CD14-positive monocyte (primary cell): ENCODE measurements at places on chromosomes 16 and 17.

DNA sequence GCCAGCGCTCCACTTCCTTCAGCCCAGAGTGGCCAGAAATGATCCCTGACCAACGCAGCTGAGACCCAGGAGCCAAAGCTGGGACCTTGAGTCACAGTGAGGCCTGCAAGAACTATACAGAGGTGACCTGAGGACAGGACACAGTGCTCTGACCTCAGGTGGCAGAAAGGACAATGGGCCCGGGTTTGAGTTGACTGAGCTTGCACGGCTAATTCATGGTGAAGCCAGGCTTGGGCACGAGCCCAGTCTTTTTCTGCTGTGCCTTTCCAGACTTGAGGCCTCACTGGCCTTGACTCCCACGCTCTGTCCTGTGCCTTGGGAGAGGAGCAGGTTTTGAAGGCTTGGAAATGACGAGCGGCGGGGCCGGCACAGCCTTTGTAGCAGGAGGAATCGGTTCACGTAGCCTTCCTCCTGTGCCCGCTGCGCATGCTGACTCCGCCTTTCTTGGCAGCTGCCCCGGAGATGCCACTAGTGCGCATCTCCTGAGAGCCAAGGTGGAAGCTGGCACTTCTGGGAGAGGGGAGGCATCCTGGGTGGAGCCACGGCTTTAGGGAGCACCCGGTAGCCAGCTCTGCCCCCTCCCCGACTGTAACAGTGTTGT, 34.9 kb downstream of the NDEL1 start:
- no peak for DNase-seq

- DNase-seq = peak; percentile 17
These were observed 11.5 kb upstream of the ZC3H18 start for GRCh38 chr16:88558457-88559442.

GRCh38 chr16:30649725-30650368, 913 bp upstream of the PRR14 start:
- peak; percentile 45 for DNase-seq

- DNase-seq = no peak
These were observed 3.9 kb upstream of the ZNF598 start for GRCh38 chr16:2013527-2013926.

DNA sequence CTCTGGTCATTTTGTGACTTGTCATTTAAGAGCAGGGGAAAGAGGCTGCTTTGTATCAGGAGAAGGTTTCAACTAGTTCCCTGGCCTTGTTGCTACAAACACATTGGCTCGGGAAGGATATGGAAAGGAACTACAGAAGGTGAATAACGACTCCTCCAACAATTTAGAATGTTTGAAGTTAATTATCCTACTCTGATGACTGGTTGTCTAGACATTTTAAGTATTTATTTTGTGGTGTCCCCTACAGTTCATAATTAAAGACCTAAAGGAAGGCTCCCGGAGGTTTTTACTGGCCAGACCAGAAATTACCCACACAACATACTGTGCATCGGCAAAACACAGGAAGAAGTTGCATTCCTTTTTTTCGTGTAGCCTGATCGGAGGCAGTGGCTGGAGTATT, 515.8 kb upstream of the SALL1 start:
- no peak for DNase-seq

DNA sequence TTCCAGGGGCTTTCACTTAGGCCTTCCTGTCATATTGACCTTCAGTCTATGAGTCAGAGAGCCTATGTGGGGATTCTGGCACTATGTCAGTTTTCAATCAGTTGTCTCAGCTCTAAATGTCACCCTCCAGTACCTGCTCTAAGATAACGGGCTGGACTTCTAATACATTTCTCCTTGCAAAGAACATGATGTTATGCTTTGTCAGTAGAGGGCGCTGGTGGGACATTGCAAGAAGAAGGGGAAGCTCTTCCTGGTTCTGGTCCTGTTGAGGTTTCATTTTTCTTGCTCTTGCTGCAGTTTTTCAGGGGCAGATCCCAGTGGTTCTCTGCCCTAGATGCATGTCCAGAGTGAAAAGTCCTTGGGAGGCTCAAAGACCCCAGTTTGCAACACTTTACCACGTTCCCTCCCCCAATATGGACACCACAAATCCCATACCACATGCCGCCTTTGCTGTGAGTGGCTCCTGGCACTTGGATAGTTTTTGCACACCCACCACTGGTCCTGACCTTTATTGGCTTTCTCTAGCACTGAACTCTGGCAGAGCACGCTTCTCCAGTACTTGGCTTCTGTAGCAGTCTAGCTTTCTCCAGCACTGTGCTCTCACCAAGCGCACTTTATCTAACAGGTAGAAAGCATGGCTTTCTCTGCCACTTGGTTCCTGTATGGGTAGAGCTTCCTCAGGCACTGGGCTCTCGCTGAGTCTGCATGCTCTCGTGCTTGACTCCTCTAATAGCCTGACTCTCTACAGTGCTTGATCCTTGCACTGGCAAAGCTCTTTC, 49.0 kb downstream of the BCL7C start:
- peak; percentile 88 for DNase-seq

DNA sequence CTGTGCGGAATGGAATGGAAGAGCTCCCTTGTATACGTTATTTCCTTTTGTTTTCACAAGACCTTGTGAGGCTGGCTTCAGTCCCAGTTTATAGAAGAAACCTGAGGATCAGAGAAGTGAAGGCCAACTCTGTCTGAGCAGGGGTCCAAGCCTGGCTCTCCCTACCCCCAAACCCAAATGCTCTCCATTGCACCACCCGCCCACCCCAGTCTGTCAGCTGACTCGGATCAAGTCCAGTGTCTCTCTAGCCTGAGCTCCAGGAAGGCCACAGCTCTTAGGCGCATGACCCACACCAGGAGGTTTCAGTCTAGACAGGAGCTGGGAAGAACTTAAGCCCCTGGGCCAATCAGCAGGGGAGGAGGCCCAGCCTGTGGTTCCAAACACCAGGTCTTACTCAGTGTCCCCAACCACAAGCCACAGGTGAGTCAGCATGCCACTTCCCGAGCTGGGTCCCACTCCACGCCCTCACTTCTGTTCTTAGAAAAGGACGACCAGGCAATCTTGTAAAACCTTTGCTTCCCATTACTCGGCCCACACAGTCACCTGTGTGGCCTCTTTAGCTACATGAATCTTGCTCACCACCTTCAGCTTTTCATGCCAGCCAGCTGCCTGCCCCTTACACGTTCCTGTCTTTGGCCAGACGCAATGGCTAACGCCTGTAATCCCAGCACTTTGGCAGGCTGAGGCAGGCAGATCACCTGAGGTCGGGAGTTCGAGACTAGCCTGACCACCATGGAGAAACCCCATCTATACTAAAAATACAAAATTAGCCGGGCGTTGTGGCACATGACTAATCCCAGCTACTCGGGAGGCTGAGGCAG, 27.8 kb downstream of the TK2 start:
- DNase-seq = peak; percentile 95

- peak; percentile 83 for DNase-seq
These were observed 27.1 kb downstream of the USP10 start for GRCh38 chr16:84726669-84727467.

- DNase-seq = no peak
These were observed 28.9 kb downstream of the IKZF3 start for GRCh38 chr17:39835038-39835786.
